HCT116 (cell line): ENCODE measurements at places on chromosomes 2 and 18.

DNA sequence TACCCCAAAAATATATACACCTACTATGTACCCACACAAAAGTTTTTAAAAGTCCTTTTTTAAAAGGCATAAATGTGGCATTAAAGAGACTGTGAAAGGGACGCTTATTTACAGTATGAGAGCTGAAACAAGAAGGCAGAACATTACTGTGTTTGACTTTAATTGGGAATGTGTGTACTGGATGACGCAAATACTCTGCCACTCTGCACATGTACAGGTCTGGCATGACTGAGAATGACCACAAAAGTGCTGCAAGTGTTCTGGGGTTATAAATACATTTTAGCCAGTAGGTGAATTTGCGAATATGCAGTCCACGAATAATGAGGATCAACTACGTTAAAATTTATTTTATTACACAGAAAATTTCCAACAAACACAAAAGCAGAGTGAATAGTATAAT lies 11.4 kb downstream of the DARS1 start:
- no peak for DNase-seq

DNA sequence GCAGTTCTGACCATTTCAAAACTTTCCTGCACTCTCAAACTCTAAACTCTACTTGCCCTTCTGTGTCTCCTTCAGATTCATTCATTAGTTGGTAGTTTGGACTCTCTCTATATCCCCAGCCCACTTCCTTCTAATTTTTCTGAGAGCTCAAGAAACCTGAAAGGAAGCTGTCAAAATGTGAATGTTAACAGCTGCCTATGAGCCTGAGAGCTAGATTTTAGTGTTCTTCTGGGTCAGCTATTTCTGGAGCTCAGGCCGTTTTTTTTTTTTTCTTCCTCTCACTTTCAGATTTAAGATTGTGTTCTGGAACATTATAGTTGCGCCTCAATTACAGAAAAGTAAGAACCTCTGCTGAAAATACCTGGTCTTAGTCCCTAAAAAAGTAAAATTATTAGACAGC lies 73.1 kb downstream of the RTN4 start:
- no peak for DNase-seq

DNA sequence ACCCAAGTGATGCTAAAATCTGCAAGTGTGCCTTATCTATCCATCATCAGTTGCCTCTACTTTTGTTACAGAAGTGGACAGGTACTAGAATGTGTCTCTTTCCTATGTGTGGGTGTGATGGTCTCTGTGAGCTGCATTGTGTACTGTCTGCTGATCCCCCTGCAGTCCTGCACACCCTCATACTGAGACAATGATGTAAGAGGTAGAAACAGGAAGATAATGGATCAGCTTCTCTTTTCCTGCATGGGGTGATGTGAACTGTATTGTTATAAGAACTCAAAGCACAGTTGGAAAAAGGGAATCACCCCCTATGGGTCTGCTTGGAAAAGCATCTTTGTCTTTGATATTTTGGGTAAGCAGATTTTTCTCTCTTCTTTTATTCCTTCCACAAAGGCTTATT lies 537.6 kb upstream of the CDH2 start:
- no peak for DNase-seq

DNA sequence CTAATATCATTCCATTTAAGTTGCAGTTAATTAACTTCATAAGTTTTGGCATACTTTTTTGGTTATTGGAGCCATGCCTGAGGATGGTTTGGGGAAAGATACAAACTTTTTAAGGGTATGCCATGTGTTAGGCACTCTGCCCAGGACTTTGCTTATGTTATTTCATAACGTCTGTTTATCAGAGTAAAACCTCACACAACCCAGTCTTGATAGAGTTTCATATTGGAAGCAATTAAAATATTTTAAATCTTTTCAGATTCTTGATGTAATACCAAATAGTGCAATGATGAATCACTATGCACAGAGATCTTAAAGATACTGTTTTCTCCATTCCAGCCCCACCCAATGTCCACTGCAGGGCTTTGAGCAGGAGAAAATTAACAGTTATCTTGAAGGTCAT lies 529.1 kb upstream of the HNMT start:
- no peak for DNase-seq

- peak; percentile 87 for DNase-seq
Observed at GRCh38 chr18:7950380-7951136, 383.4 kb downstream of the PTPRM start.
